Stimulated activated CD8-positive, alpha-beta memory T cell treated with anti-CD3 and anti-CD28 coated beads, Interleukin-4, amount 100 ng/mL, for 1 hour (primary cell): ENCODE measurements at places on chromosomes 16 and 17.

- DNase-seq: no peak
These were observed 521 bp upstream of the G6PC3 start for GRCh38 chr17:44069974-44070454.

GRCh38 chr17:82647593-82648164, 565 bp downstream of the WDR45B start:
- DNase-seq: no peak

DNA sequence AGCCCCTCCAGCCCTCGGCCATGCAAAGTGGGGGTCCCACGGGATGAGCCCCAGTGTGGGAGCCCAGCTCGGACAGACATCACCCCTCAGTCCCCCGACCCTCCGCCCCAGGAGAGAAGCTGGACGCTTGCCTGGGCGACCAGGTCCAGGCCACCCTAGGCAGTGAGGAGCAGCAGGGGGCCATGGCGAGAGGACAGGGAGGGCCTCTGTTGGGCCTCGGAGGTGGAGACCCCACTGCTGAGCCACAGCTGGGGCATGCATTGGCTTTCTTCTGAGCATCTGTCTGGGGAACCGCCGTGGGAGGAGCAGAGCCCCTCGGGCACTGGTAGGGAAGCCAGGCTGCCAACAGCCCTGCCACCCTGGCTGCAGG, 13.0 kb downstream of the ACTG1 start:
- no peak for DNase-seq

DNA sequence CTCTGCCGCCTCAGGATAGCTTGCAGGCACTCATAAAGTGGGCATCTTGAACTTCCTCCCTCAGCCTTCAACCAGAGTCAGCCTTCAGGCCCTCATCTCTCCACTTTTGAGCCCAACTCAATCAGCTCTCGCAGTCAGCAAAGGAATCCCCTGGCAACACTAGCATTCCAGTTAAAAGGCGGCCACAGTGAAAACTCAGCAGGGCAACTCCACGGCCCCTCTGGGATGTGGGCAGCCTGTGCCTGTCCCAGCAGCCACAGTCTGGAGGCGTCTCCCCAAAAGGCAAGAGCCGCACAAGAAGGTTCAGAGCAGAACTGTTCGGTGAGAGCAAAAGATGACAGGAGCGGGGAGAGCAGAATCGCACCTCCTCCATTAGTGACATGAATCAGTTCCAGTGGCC, 9.0 kb downstream of the TMEM11 start:
- no peak for DNase-seq

DNA sequence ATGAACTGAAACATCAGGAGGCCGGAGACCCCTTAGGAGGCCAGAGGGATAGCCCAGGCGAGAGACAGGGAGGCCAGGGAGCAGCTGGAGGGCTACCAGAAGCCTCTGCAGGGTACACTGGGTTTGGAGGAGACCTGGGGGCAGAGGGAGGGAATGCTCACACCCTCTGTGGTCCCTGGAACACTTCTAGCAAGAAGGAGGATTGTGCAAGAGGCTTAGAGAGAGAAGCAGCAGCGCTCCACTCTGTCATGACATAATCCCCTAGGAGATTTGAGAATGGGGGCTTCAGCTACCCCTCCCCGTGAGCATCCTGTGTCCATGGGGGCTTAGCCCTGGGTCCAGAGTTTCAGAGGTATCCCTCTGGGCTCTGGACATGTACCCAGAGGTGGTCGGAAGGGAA, 15.8 kb downstream of the GPR142 start:
- no peak for DNase-seq
